Spinal cord (tissue), 10 donors: ENCODE measurements at places on chromosomes 5 and 9.

DNA sequence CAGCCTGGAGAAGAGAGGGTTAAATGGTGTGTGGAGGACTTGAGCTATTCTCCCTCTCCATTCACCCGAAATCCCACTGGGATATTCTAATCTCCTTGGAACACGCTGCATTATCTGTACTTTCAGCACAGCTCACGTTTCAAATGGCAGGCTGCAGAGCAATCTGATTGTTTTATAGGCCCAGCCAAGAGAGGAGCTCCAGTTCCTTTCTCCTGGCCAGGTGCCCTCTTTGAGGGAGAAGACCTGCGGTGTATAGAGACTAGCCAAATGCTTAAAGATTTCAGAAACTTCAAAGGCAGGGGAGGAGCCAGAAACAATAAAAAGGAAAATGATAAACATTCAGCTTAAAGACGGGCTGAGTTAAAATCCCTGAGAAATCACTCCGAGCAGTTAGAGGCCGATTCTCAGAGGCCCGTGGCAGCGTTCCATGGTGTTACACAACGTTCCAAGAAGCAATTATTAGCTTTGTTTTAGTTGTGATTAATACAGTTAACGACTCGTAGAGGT, 564.0 kb upstream of the KLF4 start:
- DNase-seq, result peak; percentile 33

- no peak for DNase-seq
Observed at GRCh38 chr5:28862137-28862859, 1823.9 kb upstream of the CDH9 start.

DNA sequence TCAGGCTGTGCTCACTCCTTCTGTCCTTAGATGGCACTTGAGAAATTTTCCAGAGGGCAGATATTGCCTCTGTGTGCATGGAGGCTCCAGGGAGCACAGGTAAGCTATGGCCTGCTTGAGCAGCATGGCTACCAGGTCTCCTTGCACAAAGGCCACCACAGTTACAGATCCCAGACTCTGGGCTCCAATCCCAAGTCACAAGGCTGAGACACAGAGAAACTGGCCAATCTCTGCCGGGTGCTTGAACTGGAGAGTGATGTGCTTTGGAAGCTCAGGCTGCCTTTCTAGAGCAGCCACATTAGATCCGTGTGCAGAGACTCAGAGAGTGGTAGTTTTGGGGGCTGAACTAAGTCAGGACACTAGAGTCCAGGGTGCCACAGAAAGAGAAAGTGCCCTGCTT, 145.7 kb downstream of the SEMA6A start:
- no peak for DNase-seq

DNA sequence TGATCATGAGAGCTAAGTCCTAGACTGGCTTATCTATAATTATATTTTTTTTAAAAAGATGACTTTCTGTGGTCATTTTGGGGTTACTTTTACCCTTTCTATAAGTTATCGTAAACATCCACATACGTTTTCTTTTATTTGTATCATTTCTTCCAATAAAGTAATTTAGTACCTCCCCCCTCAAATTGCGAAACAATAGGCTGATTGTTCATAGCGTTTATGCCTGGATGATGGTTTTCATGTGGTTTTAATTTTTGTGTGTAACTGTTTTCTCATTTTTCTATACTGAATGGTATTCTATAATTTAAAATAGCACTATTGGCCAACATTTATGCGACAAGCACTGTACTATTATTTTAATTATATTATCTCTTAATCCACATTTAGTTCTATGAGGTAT, 44.5 kb downstream of the SMC5 start:
- DNase-seq, result no peak

DNA sequence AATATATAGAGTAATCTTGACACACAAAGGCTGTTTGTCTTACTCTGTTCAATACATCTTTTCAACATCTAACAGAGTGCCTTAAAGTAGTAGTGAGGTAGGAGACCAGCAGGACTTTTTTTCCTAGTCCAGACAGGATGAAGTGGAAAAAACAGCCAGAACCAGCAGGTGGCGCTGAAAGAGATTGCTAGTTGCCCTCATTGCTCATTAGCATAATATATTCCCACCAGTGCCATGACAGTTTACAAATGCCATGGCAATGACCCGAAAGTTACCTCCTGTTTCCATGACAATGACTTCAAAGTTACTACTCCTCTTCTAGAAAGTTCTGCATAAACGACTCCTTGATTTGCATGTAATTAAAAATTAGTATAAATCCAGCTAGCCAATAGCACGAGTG, 387.4 kb downstream of the ACTL7B start:
- DNase-seq, result no peak

GRCh38 chr9:104514901-104515300, 10.8 kb downstream of the OR13F1 start:
- no peak for DNase-seq
